ENCODE measurements at places on chromosomes 1 and 21.

DNA sequence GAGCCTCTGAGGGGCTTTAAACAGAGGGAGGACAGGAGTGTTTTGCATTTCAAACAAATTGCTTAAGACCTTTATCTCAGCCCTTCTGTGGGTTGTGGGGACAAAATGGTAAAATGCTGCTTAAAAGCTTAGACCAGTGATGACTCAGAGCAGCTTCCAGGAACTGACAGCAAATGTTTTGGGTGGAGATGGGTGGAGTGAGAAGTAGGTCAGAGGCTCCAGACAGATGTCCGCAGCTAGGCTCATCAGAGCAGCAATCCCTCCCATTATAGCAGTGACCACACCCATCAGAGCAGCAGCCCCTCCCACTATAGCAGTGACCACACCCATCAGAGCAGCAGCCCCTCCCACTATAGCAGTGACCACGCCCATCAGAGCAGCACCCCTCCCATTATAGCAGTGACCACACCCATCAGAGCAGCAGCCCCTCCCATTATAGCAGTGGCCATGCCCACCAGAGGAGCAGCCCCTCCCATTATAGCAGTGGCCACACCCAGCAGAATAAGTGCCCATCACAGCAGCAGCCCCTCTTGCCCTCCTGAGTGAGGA lies 532.2 kb downstream of the MATN1 start:
- DNase-seq: peak; percentile 90

- no peak for DNase-seq
Observed at GRCh38 chr1:70112838-70113237, 92.5 kb downstream of the LRRC40 start.

GRCh38 chr1:178388418-178389145 lies 108.2 kb downstream of the CLEC20A start:
- no peak for DNase-seq

DNA sequence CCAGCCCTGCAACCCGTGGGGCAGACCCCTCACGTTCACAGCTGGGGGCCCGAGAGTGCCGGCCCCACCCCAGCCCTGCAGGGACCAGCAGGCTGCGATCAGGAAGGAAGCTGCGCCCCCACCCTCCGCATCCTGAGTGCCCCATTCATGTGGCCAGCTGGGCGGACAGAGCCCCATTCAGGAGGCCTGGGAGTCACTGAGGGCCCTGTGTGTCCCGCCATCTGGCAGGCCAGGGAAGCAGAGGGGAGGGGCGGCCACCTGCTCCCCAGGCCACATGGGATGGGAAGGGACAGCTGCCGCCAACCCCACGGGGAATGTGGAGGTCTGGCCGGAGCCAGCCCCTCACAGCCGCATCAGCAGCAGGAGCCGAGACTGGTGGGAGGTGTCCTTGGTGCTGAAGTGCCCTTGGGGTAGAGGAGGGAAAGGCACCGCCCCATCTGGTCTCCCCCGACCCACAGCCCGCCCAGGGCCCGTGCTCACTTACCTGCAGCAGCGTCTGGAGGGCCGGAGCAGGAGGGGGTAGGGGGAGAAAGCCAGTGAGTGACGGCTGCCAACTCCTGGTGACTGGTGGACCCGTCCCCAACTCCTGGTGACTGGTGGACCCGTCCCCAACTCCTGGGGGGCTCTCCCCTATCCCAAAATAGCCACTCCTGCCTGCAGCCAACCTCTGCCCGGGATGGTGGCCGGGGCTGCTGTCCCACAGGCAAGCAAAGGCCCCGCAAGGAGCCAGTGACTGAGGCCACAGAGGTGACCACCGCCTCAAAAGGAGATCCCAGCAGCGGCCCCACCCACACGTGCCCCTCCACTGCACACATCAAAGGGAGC lies 8.7 kb downstream of the ACAP3 start:
- no peak for DNase-seq

- peak; percentile 12 for DNase-seq
Observed at GRCh38 chr1:46248122-46248920, 758 bp downstream of the RAD54L start.

- no peak for DNase-seq
Observed at GRCh38 chr1:53046930-53047329, 15.1 kb upstream of the PODN start.

Data from inflammatory macrophage treated with lipopolysaccharide for 4 hours (primary cell).